ENCODE measurements at places on chromosomes 12 and 14. TPM values are rescaled to one million over a fixed set of nuclear protein-coding genes. Genes with fewer than 3 reads are reported as not detected.

The A2ML1 gene
- total RNA-seq: 3.4 TPM

The RPGRIP1 gene
- total RNA-seq: 0.33 TPM

The RASSF9 gene
- total RNA-seq: 5.4 TPM

The TAMALIN gene
- 27.1 TPM for total RNA-seq

The SGPP1 gene
- 52.0 TPM for total RNA-seq

The GRIN2B gene
- total RNA-seq: 39.9 TPM

GRCh38 chr12:51904951-51905470 is 2.3 kb upstream of the ACVRL1 start:
- H3K27me3 ChIP-seq: peaks cover 18% of the 10 kb centered on the region
- H3K36me3 ChIP-seq: no peaks in the 10 kb centered on the region
- H3K4me3 ChIP-seq: no peak overlapping the region
- peaks cover 17% of the 10 kb centered on the region for H3K4me1 ChIP-seq

GRCh38 chr14:65184032-65184764 is 81.9 kb upstream of the MAX start:
- no peak overlapping the region for H3K27ac ChIP-seq
- no peaks in the 10 kb centered on the region for H3K27me3 ChIP-seq
- no peaks in the 10 kb centered on the region for H3K4me1 ChIP-seq
- peak; percentile 34 for DNase-seq
- no peaks in the 10 kb centered on the region for H3K36me3 ChIP-seq

DNA sequence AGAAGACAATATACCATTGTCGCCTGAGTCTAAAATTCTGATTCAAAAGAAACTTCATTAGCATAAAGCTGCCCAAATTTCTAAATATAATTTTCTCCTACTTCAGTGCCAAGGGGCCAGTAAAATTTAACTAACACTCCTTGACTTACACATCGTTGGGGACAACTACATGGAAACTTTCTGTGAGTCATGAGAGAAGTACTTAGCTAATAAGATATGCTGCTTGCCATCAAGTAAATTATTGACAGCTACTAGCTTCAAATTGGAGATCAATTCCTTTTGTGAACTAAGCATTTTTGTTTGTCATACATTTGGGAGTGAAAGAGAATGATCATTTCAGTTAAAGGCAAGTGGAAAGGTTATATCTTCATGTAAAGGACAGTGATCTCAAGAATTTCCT is 373.3 kb downstream of the MDGA2 start:
- no peak overlapping the region for H3K27ac ChIP-seq
- no peak overlapping the region for H3K4me3 ChIP-seq
- DNase-seq: no peak
- H3K27me3 ChIP-seq: no peaks in the 10 kb centered on the region
- H3K36me3 ChIP-seq: no peaks in the 10 kb centered on the region
- H3K4me1 ChIP-seq: no peaks in the 10 kb centered on the region

GRCh38 chr12:133226690-133227089 is 9.0 kb downstream of the ANHX start:
- H3K4me3 ChIP-seq: no peak overlapping the region
- H3K27me3 ChIP-seq: no peaks in the 10 kb centered on the region
- no peaks in the 10 kb centered on the region for H3K4me1 ChIP-seq
- no peaks in the 10 kb centered on the region for H3K36me3 ChIP-seq
- DNase-seq: no peak
- no peak overlapping the region for H3K27ac ChIP-seq

GRCh38 chr14:102893452-102893851 is 29.0 kb upstream of the AMN start:
- H3K36me3 ChIP-seq: peaks cover 33% of the 10 kb centered on the region
- peaks cover 10% of the 10 kb centered on the region for H3K4me1 ChIP-seq
- H3K27me3 ChIP-seq: no peaks in the 10 kb centered on the region
- no peak overlapping the region for H3K4me3 ChIP-seq

DNA sequence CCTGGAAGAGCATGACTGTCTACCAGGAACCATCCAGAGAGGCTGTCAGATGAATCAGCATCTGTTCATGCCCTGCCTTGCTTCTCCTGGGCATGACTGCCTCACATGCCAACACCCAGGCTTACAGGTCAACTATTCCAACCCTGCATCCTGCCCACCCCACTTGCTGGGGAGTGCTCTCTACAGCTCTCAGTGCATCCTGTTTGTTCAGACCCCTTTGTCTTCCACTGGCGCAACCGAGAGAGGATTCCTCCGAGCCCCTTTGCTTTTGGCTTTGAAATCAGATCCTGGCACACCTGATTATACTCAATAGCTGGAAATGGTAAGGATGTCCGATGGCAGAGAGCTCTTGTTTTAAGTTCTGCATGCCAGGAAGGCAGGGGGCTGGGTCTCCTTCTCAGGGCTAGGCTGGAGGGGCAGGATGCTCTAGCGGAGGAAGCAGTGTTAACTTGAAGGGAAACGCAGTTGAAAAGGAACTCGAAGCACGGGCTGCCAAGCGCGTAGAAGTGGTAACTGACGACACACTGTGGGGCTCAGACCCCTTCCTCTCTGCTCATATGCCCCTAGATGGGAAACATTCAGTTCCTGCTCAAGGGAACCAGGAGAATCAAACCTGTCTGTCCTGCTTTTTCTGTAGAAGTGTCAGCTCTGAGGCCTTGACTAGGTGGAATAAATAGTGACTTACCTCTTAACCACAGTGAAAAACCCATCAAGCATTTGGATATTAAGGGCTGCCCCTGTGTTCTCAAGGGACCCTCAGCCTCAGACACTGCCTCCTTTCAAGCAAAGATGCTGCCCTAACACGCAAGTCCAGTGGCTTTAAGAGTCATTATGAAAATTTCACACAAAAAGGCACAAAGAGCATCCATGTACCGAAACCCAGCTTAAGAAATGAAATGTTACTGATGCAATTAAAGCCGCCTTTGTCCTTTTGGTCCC is 297.5 kb downstream of the ZFP36L1 start:
- no peaks in the 10 kb centered on the region for H3K27me3 ChIP-seq
- no peaks in the 10 kb centered on the region for H3K36me3 ChIP-seq
- peaks cover 24% of the 10 kb centered on the region for H3K4me1 ChIP-seq
- no peak overlapping the region for H3K4me3 ChIP-seq
- no peak for DNase-seq

DNA sequence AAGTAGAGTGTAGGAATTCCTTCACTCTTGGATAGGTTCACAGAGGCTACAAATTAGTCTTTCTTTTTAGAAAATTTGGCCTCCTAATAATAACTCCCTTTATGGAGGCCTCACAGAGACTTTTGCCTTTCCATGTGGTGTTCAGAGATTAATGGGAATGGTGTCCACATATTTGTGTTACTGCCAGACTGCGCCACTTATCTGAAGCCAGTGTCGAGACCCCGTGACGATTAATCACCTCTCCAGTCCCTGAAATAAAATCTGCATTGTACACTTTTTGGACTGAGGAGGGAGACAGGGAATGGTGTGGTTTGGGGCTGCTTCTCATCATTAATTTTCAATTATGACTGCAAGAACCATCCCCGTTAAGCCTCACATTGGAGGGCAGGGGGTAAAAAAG is 980.5 kb downstream of the FLRT2 start:
- no peaks in the 10 kb centered on the region for H3K27me3 ChIP-seq
- no peaks in the 10 kb centered on the region for H3K36me3 ChIP-seq
- H3K4me1 ChIP-seq: no peaks in the 10 kb centered on the region
- peak; percentile 62 for DNase-seq

- H3K27me3 ChIP-seq: peaks cover 3% of the 10 kb centered on the region
- no peak for DNase-seq
- peaks cover 46% of the 10 kb centered on the region for H3K4me1 ChIP-seq
- peaks cover 6% of the 10 kb centered on the region for H3K36me3 ChIP-seq
- H3K4me3 ChIP-seq: no peak overlapping the region
Observed at GRCh38 chr12:54136844-54137580, 51.8 kb downstream of the SMUG1 start.

DNA sequence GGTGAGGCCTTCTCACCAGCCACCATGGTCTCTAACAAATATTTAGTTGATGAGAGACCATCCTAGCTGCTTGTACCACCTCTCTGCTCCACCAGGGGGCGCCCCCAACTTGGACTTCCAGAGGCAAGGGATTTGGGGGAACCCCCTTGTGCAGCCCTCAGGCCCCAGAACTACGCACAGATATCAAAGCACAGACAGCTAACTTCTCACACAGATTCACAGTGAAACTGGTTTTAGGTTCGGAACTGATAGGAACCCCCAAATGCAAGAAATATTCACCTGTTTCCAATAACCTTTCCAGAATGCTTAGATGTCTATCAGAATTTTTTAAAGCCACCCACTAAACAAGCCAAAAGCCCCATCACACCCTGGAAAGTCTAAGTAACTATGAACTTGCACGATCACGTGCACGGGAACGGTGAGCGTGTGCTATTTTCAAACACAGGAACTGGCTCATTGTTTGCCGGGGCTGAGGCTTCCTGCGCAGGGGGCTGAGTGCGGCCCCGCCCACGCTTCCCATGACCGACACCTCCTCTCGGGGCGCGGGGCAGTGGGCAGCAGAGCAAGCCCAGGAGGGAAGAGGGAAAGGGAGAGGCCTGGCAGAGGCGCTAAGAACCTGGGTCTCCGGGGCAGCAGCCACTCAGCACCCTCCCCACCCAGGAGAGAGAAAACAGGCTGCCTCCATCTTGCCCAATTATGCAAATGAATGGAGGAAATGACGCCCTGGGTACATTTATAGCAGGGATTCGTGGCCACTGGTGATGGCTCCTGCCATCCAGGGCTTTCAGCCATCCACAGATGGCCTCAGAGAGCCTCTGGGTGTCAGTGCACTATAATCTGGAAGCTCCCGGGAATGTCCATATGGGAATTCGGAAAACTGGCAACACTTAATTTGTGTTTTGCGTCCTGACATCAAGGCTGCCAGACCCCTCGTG is 79.4 kb upstream of the GPR68 start:
- peaks cover 36% of the 10 kb centered on the region for H3K4me1 ChIP-seq
- H3K4me3 ChIP-seq: no peak overlapping the region
- peak; percentile 95 for DNase-seq

- H3K4me3 ChIP-seq: no peak overlapping the region
- H3K27me3 ChIP-seq: no peaks in the 10 kb centered on the region
- peaks cover 88% of the 10 kb centered on the region for H3K36me3 ChIP-seq
- peaks cover 55% of the 10 kb centered on the region for H3K4me1 ChIP-seq
Observed at GRCh38 chr12:53061404-53062010, 11.6 kb downstream of the TNS2 start.

DNA sequence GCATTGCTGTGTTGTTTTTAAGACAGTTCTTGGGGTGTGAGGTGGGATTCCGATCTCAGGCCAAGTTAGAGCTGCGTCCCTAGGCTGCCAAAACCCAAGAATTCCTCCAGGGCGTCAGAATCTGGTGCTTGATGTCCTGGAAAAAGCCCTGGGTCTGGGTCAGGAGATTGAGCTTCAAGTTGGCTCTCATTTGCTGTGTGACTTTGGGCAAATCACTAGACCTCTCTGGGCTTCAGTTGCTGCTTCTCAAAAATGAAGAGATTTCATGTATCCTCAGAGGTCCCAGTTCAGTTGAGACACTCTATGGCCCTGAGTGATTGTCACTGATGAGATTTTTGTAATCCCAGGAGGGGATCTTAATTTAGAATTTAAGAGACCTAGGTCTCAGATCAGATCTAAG is 1.9 kb downstream of the WSCD2 start:
- no peaks in the 10 kb centered on the region for H3K36me3 ChIP-seq
- DNase-seq: no peak
- H3K4me3 ChIP-seq: peak overlapping the region; percentile 19
- H3K27ac ChIP-seq: no peak overlapping the region

- H3K27me3 ChIP-seq: no peaks in the 10 kb centered on the region
- no peaks in the 10 kb centered on the region for H3K4me1 ChIP-seq
- H3K36me3 ChIP-seq: no peaks in the 10 kb centered on the region
- H3K27ac ChIP-seq: no peak overlapping the region
- no peak overlapping the region for H3K4me3 ChIP-seq
Observed at GRCh38 chr12:9598363-9598762, 9.4 kb downstream of the KLRB1 start.

DNA sequence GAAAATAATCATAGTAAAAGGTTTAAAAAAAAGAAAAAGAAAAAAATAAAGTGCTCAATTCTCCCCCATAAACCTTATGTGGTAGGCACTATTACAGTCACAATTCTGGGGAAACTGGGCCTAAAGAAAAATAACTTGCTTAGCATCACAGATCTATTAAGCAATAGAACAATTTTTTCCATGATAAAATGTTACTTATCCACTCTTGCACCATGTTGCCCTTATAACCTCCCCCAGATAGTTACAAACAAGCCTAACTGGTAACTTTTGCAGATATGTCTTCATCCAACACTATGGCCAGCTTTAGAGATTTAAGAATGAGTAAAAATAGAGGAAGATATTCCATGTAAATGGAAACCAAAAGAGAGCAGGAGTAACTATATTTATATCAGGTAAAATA is 164.8 kb downstream of the DUSP6 start:
- H3K27ac ChIP-seq: no peak overlapping the region
- H3K27me3 ChIP-seq: no peaks in the 10 kb centered on the region
- no peaks in the 10 kb centered on the region for H3K4me1 ChIP-seq
- no peak overlapping the region for H3K4me3 ChIP-seq
- no peaks in the 10 kb centered on the region for H3K36me3 ChIP-seq
- no peak for DNase-seq
